Nucleus accumbens (tissue), 56 donors: ENCODE measurements at places on chromosomes 2 and 18.

- DNase-seq, result peak; percentile 20
These were observed 60.6 kb downstream of the ACKR3 start for GRCh38 chr2:236629961-236630872.

DNA sequence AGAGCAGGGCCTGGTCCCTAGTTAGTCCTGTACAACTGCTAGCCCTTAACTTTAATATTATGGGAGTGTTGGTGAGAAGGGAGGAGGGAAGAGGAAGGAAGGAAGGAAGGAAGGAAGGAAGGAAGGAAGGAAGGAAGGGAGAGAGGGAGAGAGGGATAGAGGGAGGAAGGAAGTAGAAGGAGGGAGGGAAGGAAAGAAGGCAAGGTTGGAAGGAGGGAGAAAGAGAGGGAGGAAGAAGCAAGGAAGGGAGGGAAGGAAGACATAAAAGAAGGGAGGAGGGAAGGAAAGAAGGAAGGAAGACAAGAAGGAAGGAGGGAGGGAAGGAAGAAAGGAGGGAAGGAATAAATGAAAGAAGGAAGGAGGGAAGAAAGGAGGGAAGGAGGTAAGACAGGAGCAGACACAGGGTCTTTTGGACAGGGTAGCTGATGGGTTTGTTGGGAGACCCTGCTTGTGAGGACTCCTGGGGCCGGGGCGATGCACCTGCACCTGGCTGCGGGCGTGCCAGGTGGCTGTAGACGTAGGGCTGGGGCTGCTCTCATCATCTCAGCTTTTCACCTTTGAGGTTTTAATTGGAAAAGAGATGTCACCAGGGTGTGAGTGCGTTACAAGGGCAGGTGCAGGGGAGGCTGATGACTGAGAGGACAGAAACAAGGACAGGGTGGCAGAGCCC lies 5.9 kb upstream of the POMC start:
- DNase-seq, result no peak

GRCh38 chr2:239353692-239354091 lies 47.1 kb downstream of the HDAC4 start:
- DNase-seq, result no peak

GRCh38 chr2:234751275-234751973 lies 200.4 kb upstream of the SH3BP4 start:
- no peak for DNase-seq

DNA sequence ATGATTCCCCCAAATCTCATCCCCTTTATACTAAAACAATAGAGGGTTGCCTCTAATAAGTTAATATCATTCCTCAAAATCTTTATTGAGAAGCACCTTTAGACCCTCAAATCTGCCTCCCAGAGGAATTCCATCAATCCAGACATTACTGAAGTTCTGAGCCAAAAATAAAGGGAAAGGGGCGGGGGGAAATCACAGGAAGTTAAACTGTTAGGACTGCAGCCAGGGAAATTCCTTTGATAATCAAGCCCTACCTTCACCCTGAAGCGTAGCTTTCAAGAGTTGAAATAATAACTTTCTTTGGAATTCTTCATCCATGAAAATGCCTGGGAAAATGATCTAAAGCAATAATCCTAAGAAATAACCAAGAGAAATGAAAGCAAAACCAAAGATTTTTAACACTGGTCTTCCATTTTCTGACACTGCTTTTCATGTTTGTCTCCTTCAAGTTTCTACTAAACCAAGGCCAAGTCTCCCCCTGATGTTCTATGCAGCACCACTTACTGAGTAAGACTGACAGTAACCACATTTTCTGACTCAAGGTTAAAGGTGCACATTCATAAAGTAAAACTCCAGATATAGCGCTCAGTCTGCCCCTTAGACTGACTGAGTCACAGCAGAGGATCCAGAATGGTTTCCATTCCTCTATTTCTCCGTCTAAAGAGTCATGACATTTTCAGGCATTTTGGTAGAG lies 78.2 kb downstream of the TCF4 start:
- no peak for DNase-seq
